ENCODE measurements at places on chromosomes 16 and 17. TPM values are rescaled to one million over a fixed set of nuclear protein-coding genes. Genes with fewer than 3 reads are reported as not detected.

Gene ZMYND15
- total RNA-seq, result under 0.01 TPM

DNA sequence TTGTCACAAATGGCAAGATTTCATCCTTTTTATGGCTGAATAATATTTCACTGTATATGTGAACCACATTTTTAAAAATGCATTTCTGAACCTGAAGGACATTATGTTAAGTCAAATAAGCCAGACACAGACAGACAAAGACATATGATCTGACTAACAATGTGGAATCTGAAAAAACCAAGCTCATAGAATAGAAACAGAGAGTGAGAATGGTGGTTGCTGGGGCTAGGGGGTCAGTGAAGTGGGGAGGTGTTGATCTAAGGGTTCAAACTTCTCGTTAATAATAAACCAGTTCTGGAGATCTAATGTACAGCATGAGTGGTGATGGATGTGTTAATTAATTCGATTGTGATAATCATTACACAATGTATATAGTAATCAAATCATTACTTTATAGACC, 475.1 kb downstream of the WWOX start:
- DNase-seq, result no peak

Gene CES4A
- 1.2 TPM for total RNA-seq

- DNase-seq, result peak; percentile 38
Observed at GRCh38 chr16:89720551-89720812, 216 bp downstream of the VPS9D1 start.

DNA sequence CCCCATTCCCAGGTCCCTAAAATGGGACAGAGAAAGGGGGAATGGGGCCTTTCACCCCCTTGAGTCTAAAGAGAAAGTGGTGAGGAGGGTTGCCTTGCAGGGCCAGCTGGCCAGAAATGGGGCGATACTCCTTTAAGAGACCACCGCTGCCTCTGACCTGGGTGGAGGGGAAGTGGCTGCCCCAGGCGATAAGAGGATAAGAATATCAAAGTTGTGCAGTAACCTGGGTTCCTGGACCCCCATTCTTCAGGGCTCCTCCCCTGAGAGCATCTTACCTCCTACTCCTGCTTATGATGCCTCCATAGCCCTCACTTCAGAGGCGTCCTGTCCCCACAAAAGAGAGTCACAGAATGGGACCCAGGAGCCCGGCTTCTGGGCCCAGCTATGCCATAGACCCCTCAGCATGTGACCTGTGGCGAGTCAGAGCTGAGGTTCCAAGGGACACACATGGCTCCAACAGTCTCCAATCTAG, 5.2 kb upstream of the TSPOAP1 start:
- DNase-seq, result no peak

GRCh38 chr17:80219013-80219762, 945 bp downstream of the SGSH start:
- DNase-seq, result peak; percentile 11

DNA sequence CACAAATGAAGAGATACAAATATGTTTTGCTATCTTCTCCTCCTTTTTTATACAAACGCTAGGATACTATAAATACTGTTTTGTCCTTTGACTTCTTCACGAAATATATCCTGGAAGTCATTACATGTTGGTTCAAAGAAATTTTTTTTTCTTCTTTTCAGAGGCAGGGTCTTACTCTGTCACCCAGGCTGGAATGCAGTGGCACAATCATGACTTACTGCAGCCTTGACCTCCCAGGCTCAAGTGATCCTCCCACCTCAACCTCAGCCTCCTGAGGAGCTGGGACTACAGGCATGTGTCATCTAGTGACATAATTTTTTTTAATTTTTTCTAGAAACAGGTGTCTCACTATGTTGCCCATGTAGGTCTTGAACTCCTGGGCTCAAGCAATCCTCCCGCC, 16.1 kb downstream of the CMC2 start:
- no peak for DNase-seq

DNA sequence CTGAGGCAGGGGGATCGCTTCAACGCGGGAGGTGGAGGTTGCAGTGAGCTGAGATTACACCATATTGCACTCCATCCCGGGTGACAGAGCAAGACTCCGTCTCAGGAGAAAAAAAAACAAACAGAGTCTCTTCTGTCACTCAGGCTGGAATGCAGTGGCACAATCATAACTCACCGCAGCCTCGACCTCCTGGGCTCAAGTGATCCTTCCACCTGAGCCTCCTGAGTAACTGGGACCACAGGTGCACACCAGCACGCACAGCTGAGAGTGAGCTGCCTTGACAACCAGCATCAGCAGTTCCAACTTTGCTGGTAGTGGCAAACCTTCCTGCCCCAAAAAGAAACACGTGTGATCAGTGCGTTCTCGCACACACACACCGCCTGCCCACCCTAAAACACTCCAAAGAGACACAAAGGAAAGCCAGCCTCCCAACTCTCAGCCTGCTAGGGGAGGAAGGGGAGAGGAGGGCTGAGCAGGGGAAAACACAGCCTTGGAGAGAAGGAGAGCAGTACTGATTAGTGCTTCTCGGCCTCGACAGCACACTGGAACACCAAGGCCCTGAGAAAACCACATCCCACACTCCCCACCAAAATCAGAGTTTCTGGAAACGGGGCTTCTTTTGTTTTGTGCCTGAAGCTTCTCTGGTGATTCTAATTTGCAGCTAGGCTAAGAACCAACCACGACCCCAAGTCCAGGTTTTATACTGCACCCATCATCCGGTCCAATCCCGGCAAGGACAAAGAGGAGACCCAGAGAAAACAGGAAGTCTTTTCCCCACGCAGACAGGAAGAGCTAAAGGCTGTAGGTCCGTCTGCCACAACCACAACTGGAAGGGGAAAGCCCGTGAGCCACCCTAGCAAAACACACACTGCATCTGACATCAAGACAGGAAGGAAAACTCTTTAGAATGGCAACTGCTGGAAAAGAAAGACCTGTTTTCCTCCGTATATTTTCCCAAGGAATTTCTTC, 28.8 kb downstream of the ZCCHC14 start:
- DNase-seq, result peak; percentile 94

Gene SLC13A2
- not detected for total RNA-seq

Gene NPB
- total RNA-seq, result under 0.01 TPM

Gene GRAP
- 267 TPM for total RNA-seq

All from lung microvascular endothelial cell (primary cell).